WTC11 (cell line): ENCODE measurements at places on chromosomes 12 and 14.
A peak's percentile ranks its signal among the peaks of the same experiment; 100 is the strongest.

DNA sequence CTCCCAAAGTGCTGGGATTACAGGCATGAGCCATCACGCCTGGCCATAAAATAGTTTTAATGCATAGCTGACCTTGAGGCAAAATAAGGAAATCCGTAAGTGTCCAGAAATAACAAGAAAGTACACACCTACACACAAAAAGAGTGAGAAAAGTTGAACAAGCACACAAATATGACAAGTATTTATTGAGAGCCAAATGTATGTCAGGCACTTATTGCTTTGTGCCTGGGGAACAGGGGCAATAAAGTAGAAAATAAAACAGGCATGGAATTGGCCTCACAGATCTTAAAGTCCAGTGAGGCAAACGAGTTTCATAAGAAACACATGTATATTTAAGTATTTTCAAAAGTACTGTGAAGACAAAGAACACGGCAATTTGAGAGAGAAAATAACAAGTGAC is 103.7 kb downstream of the ERGIC2 start:
- no peak for DNase-seq

DNA sequence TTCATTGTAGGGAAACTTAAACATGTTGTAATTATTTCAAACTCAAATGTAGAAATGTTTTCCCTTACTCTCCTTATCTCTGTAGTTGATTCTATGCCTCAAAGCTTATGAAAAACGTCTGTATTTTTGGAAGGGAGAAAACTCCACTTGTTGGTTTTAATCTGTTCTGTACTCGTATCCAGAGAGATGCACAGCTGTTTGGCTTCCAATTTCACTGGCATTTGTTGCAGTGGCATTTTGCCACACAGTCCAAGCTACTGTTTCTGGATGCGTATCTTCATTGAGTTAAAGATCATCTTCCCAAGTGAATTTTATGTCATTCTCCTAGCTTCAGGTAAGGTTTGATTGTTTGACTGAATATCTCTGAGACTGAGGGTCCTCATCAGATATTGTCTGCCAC is 481.4 kb downstream of the TRHDE start:
- no peak for DNase-seq

DNA sequence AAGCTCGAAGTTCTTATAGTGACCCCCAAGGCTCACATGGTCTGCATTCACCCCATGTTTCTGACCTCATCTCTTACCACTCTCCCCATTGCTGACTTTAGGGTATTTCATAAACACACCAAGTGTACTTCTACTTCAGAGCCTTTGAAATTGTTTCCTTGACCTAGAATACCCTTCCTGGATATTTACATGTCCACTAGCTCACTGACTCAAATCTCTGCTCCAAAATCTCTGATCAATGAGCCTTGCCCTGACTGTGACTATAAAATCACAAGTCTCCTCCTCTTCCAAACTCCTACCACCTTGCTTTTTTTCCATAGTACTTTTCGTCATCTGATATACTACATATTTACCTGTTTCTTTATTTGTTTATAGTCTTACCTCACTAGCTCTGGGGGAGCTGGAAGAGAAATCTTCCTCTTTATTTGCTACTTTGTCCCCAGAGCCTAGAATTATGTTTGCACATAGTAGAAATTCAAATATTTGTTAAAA is 105.1 kb downstream of the RMST start:
- DNase-seq = no peak

GRCh38 chr12:122527478-122527944 is 462 bp downstream of the KNTC1 start:
- no peak for DNase-seq

DNA sequence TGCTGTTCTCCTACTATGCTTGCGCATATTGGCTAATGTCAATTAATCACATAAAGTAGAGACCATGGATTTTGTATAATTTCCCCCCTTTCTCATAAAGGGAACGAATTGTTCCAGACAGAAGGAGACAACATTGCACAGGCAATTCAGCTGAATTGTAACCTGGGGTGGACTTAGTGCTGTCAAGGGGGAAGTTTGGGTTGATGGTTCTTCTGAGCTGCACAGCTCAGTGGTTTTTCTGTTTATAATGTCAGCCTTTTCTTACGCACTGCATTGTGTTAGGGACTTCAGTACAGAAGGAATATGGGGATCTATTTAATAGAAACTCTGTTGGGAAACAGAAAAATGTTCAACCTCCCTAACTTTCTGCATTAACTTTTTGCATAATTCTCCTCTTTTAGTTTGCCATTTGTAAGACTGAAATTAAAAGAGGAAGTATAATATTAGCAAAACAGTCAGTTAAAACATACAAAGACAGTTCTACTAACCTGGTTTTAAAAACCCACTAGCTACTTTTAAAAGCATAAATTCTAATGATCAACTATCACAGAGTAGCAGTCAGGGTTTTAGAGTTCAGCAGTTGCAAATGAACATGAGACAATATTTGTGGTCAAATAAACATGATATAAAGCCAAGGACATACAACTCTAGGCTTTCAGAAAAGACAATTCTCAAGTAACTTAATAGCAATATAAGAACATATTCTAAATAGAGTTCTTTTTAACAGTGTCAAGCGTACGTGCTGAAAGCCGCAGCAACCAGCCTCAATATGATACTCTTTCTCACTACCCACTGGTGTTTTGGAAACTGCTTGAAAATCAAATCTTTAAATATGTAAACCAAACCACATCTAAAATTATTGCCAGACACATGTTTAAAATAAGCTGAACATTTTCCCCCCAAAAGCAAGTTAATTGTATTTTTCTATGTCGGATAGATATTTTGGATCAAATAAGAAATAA is 393.0 kb downstream of the FSCB start:
- no peak for DNase-seq

DNA sequence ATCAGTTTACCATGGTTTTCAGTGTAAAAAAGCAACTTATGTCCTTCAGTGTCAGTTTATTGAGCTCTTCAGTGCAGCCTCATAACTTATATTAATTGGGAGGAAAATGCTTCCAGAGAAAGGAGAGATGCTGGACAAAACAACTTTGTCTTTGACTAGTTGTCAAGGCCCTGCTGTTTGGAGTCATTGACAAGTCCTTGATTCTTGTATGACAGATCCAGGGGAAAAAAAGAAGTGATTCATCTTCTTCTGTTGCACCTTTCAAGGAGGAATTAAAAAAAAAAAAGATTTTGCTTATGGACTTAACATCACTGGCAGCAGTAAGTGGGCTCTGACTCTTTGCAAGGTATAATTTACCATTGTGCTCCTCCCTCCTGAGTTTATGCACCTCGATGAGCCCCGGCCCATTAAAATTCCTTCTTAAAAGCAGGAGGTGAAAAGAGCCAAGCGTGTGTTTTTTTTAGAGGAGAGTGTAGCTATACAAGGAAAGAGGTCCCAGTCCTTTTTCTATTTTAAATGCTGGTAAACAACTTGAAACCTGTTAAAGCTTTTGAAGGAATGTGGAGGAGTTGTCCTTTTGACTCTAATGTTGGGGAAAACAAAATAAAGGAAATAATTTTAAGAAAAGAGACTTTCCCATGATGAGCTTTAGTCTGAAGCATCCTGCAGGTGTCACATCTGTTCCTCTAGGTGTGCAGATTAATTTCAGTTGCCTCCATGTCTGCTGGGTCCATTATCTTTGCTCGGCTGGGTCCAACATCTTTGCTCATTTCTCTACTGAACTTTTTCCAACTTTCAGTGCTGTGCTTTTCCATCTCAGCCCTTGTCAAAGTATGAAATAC is 431.6 kb downstream of the RAD51B start:
- DNase-seq = no peak

GRCh38 chr14:74660167-74660566 is 48.1 kb upstream of the LTBP2 start:
- DNase-seq = no peak

GRCh38 chr14:68787092-68787992 is 5.5 kb downstream of the ZFP36L1 start:
- no peak for DNase-seq

- peak; percentile 76 for DNase-seq
These were observed 67.9 kb upstream of the BEGAIN start for GRCh38 chr14:100654814-100655740.

DNA sequence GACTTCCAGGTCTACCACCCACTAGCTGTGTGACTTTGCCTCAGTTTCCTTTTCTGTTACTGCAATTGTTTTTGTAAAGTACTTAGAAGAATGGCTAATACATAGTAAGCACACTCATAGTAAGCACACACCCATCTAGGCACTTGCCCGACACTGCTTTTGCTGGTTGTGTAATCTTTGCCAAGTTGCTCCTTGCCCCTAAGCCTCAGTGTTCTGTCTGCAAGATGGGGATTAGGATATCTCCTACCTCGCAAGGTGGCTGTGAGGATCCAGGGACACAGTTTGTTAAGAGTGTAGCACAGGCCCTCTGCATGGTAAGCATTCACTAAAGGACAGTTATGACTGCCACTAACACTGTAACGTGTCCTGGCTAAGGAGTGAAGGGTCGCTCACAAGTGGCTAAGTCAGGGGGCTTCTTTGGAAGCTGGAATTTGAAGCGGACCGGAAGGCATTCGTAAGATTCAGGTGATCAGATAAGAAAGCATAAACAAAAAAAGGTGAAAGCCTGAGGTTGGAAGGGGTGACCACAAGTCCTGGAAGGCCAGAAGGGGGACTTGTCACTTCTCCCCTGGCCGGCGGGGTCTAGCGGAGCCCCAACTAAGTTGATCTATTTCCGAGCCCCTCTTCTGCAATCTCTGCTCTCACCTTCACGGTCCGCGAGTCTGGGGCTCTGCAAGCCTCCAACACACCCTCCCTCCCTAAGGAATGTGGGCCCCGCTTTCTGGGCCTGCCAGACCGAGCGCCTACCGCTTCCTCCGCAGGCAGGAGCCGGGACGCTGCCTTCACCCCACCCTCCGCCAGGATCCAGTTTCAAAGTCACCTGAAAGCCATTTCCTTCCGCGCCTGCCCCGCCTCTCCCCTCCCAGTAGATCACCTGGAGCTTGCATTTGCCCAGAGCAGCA is 1.5 kb upstream of the PLEKHG3 start:
- peak; percentile 96 for DNase-seq

GRCh38 chr12:45458238-45458637 is 242.3 kb downstream of the ANO6 start:
- no peak for DNase-seq

DNA sequence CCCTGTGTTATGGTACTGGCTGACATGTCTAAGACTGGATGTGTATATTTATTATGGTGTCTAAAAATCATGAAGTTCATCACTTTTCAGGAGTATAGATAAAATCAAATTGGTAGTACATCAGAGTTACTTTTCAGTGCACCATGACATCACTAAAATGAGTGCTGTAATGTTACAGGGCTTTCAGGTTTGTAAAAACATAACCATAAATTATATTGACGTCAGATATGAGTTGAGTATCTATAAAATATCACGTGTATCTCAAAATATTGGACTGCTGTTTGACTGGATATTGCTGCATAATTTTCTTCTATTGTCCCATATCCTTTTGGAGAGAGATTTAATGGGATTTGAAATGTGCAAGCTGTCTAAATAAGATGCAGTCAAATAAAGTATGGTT is 22.0 kb downstream of the NAA30 start:
- no peak for DNase-seq

- DNase-seq = peak; percentile 52
These were observed at the start of gene DTX3 for GRCh38 chr12:57604454-57604991. DTX3 (plus strand) TSS chr12:57604824; CDS start chr12:57606518, 1,694 bp downstream.

GRCh38 chr12:22881878-22882385 is 257.0 kb downstream of the ETNK1 start:
- DNase-seq = no peak

- peak; percentile 49 for DNase-seq
These were observed 1.2 kb downstream of the PAWR start for GRCh38 chr12:79689477-79690141.

DNA sequence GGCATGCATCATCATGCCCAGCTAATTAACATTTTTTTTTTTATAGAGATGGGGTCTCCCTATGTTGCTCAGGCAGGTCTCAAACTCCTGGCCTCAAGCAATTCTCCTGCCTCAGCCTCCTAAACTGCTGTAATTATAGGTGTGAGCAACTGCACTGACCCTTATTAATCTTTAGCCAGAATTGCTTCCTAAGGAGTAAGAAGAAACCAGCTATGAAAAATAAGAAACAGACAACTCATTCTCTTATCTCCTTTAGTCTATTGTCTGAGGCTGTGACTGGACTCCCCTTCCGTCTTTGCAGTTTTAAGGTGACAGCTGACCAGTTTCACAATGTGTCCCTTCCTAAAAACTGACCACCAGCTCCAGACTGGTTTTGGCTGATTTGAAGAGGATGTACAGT is 52.4 kb downstream of the EMP1 start:
- DNase-seq = no peak
